ENCODE measurements at places on chromosomes 13 and 19.

DNA sequence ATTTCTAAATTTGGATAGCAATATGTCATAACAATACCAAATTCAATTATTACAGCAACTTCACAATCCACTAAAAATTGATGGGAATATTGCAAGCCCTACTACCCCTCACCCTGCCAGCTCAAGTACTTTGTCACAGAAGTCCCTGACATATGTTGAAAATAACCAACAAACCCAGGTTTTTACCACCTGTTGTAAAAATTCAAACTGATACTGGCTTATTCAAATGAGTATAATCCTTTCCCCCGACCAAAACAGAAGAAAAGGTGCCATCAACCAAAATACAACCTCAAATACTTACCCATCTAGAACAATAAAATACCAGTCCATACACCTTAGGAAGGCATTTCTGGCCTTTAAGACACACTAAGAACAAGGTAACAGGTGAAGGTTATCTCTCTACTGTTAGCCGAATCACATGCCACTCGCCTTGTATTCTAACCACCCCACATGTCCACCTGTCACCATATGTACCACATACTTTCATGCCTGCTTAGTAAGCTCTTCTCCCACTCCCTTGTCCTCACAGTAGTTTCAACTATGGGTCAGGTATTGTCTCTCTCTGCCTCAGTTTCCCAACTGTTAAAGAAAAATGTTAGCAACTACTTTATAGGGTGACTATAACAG is 53.1 kb downstream of the USP12 start:
- no peak for DNase-seq

GRCh38 chr13:95247171-95247570 is 54.1 kb downstream of the ABCC4 start:
- no peak for DNase-seq

DNA sequence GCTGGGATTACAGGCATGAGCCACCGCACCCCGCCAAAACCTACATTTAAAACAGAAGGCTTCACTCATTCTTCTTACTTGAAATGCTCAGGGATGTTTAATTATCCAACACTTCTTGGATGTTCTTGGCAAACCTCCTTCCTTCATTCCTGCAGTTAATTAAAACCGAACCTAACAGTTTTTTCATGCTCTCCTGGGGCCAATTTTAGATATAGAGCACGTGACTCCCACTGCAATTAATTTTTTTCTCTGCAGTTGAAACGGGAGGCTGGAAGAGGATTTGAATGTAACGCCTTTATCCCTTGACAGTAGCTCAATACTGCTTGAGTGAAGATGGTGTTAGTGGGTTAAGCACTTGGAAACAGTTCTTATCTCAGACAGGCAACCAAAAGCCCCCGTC is 4.6 kb upstream of the ACTL9 start:
- DNase-seq, result no peak

DNA sequence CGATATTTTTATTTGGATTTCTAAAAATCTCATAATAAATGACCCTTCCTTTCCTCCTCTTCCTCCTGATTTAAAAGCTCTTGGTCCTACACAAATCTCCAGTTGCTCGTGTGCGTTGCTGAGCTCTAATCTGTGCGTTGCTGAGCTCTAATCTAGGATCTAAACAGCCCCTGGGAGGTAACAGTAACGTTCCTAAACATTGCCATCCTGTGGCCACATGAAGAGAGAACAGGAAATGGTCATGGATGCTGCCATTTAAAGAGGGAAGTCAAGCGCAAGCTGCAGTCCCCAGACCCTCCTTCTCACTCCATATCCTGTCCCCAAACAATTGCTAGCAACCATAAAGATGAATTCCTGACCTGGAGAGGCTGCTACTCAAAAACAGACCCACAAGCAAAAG is 170.8 kb downstream of the NUFIP1 start:
- no peak for DNase-seq

GRCh38 chr19:10207026-10207425 is 12.3 kb upstream of the DNMT1 start:
- no peak for DNase-seq

DNA sequence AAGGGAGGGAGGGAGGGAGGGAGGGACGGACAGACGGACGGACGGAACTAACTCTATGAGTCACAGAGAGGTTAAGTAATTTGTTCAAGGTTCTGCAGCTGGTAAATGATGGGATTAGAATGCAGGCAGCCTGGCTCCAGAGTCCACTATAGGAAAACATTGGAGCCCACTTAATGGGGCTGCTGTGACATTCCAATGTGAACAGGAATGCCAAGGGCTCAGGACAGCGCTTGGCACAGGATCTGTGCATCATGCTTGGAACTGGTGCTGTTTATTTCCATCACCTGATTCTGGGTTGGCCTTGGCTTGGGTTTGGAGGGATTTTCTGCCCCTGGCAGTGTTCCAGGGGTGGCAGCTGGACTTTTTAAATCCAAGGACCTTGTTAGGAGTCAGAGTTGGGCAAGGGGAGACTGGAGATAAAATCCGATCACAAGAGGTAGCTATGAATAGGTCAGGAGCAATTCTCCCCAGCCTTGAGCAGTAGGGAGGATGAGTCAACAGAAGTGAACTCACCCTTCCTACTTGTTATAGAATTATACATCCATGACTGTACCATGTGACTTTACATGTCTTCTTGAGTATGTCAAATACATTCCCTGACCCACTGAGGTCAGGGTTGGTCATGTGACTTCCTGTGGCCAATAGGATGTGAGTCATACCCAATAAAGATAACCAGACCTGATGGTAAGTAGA is 7.8 kb upstream of the HIF3A start:
- no peak for DNase-seq
